ENCODE measurements at places on chromosomes 2 and 18.
A peak's percentile ranks its signal among the peaks of the same experiment; 100 is the strongest.

DNA sequence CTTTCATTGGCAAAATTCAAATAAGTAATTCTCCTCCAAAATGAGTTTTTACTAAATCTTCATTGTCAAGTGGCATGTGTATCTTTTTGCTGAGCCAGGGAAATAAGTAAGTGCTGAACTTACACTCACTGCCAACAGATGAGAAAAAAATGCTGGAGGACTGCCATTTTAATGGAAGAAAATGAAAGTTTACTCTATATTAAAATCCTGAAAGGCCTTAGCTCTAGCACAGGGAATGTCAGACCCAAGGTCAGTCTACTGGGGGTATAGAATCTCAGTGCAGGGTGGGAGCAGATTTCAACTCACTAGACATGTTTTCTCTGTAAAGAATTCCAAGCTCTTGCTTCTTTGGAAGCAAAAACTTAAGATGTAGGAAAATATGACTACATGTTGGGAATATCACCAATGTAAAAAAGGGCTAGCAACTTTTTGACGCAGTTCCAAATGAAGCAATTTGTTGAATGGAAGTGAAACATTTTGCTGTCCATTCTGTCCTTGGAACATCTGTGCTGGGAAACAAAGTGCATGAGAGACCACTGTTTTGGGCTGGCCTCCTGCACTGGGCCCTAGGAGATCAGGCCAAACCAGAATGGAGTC is 127.0 kb downstream of the ST6GAL2 start:
- no peak for DNase-seq

DNA sequence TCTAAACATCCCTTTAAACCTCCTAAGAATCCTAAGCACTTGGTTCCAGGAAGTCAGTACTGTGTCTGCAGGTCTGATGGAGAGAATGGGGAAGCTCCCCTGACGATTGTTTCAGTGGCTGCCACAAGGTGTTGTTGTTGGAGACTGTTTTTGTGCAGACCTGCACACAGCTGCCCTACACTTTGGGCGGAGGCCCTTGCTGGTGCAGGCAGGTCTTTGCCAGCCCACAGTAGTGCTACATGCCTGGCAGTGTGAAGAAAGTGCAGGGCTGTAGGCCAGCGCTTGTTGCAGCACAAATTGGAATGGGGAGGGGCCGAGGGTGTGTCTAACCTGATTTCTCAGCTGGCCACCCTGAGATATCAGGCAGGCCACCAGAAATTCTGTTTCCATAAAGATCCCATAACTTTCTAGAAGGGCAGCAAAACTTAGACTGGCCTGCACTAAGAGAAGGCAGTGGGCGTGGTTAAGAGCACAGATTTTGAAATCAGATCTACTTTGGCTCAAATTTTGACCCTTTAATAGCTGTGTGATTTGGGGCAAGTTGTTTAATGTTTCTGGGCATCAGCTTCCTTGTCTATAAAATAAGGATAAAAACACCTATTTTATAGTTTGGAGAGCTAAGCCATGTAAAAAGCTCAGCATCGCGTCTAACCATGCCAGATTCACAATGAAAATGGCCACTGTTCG is 83.7 kb upstream of the SLC1A4 start:
- no peak for DNase-seq

DNA sequence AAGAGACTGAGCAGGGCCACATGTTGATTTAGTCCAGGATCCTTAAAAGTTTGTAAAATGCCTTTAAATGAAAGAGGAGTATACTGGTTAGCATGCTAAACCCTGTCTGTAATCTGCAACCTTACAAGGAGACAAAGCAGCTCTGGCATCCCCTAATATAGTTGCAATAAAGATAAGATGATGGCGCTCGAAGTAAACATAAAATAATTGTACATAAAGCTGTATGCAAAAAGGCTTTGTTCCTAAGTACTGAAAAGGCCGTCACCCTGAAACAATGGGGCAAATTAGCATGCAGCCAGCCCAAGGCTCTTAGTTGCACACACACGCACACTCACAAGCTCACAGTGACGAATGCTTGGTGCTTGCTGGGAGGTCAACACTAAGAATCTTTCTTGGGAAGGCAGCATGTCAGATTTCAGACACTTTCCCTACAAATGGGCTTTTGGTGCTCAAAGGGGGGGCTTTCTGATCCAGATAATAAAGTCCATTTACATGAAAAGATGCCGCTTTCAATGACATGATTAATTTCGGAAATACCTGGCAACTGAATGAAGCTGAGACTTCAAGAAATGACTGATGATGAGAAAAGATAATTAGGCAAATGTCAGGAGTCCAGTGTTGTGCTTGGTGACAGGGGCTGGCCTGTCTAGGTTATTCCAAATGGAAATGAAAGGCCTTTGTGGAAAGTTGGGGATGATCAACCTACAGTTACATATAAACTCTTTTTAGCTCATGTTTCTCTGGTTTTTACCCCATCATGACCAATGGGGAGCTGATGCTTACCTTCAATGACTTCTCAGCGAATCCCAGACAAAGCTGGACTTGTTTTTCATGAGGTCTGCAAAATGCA is 370.3 kb downstream of the MEIS1 start:
- no peak for DNase-seq

- DNase-seq = no peak
These were observed 210.5 kb upstream of the HDAC4 start for GRCh38 chr2:239611222-239611795.

DNA sequence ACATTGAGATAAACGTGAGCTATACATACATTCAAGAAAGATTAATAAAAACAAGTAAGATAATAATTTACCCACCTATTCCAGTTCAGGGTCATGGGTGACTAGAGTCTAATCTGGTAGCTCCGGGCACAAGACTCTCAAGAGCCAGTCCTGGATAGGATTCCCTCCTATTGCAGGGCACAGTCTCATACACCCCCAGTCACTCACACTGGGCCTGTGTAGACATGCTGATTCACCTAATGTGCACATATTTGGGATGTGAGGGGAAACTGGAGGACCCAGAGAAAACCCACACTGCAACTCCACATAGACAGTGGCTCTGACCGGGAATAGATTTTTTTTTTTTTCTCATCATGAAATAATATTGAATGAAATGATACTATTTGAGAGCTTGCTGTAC is 81.5 kb upstream of the THUMPD2 start:
- DNase-seq = no peak

- no peak for DNase-seq
These were observed 60.0 kb downstream of the SDC1 start for GRCh38 chr2:20164734-20165478.

DNA sequence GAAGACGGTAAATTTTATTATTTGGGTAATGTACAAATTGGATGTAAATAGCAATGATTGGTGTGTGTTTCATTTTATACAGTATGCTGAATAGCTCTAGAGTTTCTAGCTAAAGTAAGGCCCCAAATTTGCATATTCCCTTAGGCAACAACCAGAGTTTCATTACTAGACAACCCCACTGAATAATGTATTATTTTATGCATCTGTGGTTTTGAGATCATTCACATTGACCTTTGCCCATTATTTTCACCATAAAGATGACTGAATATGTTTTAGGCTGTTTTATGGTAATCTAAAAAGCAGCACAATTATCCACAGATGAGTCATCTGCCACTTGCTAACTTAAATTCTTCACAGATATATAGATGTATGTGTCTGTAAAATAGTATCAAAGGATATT is 44.5 kb upstream of the C2orf74 start:
- DNase-seq = no peak

DNA sequence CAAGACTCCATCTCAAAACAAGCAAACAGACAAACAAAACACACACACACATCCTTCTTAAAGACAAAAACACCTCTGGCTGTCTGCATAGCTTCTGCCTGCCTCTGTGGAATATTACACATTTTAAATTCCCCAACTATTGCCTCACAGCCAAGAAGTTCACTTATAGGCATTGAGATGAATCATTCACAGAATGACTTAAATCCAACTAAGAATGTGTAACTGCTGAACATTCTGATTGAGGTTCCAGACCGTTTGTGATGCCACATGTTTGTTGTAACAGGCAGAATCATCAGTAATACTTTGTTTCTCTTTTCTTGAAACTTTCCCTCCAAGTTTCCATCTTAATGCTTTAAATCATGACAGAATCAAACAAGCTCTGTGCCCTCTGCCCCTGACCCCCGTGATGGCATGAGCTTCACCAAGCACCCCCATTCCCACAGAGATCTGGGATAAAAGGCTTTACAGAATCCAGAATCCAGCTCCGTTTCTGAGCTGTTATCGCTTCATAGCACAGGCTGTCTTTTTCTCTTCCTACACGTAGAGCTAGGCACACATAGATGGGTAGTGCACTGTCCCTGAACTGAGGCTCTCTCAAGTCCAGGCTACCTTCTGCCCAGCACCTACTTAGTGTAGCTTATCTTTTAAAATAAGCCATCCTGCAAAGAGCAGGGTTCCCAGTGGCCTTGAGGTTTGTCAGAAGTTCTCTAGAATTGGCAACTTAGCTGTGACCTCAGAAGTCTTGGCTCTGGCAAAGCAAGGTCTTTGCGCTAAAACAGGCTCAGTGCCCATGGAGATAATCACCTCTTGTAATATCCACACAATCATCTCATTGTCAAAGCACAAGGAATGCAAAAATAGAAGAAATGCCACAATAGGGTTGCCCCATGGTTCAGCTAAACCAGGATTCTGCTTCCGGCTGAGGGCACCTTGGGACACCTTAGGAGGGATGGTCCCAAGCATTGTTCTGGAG is 32.9 kb downstream of the EPAS1 start:
- peak; percentile 34 for DNase-seq

GRCh38 chr2:145789636-145790035 is 1269.7 kb upstream of the ZEB2 start:
- DNase-seq = peak; percentile 56

DNA sequence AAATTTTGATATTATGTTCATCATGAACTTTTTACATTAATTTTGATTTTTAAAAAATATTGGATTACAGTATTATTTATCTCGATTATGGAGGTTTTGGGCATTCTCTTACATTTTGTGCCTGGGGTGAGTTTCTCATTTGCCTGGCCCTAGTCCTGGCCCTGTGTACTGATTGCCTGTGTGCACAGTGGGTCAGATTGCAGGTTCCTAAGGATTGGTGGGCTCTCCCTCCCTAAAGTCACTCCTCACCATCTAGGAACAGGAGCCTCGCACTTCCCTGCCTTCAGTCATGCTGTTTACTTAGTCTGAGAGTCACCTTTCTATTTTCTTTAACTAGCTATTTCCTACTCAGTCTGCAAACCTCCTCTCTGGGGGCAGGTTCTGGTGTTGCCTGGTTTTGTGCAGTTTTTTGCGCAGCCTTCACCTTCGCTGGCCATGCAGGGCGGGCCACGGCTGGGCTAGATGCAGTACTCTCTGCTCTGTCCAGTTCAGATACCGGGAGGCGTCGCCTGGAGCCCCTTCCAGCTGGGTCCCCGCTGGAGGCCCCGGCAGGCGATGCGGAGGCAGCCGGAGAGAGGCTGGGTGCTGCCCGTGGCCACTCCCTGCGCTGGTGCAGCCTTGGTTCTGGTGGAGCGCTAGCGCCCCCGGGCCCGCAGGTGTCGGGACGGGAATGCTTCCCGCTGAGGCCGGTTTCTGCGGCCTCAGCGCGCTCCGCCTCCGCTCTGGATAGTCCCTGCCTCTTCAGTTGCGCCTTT is 23.3 kb upstream of the MC5R start:
- no peak for DNase-seq

DNA sequence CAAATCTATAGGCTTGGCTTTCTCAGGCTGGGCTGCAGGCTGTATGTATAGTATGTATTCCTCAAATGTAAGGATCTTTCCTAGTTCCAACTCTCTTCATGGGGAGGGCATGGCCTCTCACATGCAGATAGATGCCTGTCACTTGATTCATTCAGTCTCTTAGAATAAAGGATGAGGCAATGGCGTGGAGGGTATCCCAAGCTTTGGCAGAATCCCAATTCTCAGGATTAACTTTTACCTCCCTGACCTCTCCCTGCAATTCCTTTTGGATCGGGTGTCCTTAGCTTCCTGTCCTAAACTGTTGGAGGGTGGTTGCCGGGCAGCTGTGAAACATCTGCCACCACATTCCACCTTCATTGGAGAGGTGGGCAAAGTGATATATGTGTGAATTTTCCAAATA is 80.3 kb downstream of the INSIG2 start:
- no peak for DNase-seq

GRCh38 chr2:32925283-32925815 is 21.4 kb upstream of the LTBP1 start:
- no peak for DNase-seq

DNA sequence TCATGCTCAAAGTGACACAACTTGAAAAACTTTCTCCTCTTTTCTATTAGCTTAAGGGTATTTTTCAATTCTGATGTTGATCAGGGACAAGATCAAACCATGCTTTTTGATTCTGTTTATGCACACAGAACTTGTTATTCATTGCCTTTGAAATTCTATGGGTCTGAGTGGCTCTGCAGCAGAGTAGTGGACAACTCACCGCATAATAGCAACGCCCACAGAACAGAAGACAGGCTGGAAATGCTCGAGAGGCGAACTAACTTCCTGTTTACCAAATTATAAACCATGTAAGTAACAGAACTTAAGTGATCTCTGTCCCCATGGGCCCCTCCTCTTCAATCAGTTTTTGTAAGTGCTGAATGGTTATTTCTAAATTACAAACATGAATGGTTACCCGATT is 131.2 kb downstream of the CBLN2 start:
- peak; percentile 86 for DNase-seq

DNA sequence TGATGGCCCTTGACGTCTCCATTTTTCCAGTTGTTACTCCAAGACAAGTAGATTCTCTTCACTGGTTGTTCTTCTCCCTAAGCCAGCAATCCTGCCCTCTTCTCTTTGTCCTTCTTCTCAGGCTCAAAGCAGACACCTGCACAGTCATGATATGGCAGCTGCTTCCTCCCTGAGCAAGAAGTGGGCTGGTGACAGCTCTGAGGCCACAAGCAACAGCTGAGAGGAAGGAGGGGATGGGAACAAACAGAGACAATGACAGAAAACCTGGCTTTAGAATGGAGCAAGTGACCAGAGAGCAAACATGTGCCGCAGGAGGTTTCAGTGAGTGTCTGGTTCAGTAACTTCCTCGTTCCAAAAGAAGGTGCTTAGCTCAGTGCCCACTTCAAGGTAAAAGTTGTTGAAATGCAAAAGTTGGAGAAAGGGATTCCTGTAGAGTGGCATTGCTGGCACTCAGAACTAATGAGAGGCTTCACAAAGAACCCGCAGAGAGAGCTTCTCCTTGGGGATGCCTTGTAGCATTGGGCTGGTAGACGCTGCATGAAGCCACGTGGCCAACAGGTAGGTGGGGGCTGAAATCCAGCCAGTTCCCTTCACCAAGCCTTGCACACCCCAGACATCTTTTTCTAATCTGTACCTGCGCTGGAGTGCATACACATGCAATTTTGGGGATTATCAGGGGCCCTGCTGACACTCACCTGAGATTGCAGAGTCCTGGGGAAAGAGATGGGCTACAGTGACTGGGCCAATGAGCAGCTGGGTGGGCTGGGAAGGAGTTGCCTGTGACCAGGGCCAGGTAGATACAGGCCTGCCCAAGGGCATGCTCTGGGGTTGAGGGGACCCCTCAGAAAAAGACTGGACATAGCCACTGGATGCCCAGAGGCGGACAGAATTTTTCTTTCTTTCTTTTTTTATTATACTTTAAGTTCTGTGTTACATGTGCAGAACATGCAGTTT is 153.3 kb upstream of the RAB12 start:
- DNase-seq = no peak

- DNase-seq = no peak
These were observed 60.9 kb upstream of the MGAT5 start for GRCh38 chr2:134193006-134193405.

Data from OCI-M1 (cell line).